MCF 10A (cell line): ENCODE measurements at places on chromosomes 12 and 14. TPM values are rescaled to one million over a fixed set of nuclear protein-coding genes. Genes with fewer than 3 reads are reported as not detected.

DNA sequence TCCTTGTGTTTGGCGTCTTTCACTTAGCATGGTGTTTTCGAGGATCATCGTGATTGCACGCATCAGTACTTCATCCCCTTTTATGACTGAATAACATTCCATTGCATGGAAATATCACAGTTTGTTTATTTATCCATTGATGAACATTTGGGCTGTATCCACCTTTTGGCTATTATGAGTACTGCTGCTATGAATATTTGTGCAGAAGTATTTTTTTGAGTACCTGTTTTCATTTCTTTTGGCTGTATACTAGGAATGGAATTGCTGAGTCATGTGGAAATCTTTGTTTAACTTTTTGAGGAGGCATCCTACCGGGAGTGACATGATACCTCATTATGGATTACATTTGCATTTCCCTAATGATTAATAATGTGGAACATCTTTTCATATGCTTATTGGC lies 66.4 kb downstream of the WNK1 start:
- peak; percentile 16 for DNase-seq

GRCh38 chr12:132413931-132414588 lies 75.9 kb upstream of the FBRSL1 start:
- DNase-seq, result no peak

DNA sequence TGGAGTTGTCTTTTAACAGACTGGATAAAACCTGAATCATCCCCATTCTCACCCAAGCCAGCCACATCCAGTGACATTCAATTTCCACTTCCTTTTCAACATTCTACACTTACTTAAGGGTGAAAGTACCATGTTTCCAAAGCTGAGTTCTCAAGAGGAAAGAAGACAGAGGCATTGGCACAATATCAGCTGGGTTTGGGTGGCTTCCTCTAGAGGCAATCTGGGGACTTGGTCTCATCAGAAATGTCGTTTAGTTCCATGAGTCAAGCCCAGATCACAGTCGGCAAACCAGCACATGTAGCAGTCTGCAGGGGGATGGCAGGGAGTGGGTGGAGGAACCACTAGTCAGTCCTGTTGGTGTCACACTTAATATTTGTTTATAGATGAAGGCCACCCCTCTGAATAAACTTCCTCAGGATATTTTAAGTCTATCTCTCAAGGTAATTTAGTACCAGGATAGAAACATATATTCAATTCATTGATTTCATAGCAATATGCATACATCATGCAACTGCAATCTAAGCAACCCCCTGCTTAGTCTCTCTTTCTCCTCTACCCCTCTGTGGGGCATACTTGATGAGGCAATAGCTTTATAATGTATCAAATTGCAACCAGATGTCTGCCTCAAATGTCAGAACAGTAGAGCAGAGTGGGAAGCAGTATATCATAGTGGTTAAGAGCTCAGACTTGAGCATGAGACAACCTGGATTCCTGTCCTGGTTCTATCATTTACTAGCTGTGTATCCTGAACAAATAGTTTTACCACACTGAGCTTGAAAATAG lies 3.0 kb downstream of the SRRM4 start:
- no peak for DNase-seq

DNA sequence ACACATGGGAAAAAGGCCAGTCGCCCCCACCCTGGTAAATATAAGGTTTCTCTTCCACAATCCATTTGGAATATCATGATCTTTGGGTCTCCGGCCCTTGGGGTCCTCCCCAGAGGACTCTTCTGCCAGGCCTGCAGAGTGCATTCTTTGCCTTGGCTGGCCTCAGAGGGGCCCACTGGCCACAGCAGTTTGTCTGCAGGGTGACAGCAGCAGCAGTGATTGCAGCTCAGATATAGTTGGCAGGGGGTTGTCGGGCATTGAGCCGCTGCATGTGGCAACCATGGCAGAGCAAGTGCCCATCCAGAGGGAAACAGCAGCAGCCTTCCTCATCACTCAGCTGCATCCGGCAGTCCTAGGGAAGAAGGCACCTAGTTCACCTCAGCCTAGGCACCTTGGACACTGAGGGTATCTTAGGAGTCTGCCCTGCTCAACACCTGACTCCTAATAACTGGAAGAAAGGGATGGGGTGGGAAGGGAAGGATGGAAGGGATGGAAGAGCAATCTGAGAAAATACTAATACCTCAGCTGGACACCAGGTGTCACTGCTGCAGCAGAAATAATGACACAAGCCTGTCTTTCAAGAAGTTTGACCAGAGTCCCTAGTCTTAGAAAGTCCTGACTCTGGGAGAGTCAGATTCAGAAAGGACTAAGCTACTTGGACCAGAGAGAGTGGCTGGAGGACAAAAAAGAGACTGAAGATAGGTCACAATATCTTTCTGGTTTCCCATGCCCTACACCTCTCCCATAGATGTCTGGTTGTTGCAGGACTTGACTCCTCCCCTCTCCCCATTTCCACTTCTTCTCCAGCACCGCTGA lies 8.9 kb downstream of the AJUBA start:
- DNase-seq, result peak; percentile 78

DNA sequence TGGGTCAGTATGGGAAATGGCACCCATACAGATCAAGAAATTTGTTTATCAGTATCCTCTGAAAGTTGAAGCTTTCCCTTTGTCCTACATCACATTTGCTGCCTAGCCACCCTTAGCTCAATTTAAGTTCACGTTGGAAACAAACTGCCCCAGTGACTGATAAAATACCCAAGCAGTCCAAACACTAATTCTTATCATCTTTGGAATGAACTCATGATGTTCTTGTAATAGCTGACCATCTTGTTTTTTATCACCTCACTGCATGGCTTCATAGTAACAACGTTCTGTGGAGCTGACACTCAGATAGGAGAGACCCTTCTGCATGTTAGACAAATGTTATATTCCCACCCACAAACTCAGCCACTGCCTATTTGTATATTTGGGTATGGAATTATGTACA lies 93.4 kb downstream of the GPR135 start:
- DNase-seq, result no peak

DNA sequence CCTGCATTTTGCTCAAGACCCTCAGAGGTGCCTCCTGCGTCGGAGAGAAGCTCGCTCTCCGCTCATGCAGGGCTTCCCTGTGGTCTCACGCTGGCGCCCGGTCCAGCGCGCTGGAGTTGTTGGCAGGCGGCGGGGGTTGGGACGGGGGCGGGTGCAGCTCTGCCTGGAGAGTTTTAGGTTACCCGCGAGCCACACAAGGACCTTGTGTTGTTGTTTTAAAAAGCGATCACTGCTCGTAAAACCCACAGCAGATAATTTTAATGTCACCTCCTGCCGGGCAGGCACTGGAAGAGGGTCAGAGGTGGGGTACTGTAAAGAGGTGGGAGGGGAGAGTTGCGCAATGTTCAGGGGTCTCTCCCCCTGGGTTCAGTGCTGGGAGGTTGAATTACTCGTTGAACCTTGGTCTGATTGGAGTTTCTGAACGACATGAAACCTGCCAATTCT lies 850 bp downstream of the SMOC1 start:
- DNase-seq, result peak; percentile 49

The TMEM121 gene
- total RNA-seq, result 0.34 and 0.68 TPM in 2 replicates

DNA sequence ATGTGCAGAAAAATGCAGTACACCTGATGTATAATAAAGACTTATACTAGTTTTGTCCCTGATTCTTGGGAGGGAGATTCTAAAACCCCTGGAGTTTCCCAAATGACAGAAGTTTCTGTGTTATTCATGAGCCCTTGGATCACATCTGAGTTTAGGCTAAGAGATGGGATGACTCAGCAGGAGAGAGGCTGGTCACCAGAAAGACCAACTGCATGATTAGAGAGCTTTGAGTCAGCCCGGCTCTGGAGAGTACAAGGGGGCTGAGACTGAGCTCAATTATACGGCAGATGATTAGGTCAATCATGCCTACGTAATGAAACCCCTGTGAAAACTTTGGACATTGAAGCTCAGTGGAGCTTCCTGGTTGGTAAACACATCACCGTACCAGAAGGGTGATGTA lies 174.2 kb downstream of the SSPN start:
- DNase-seq, result peak; percentile 71

DNA sequence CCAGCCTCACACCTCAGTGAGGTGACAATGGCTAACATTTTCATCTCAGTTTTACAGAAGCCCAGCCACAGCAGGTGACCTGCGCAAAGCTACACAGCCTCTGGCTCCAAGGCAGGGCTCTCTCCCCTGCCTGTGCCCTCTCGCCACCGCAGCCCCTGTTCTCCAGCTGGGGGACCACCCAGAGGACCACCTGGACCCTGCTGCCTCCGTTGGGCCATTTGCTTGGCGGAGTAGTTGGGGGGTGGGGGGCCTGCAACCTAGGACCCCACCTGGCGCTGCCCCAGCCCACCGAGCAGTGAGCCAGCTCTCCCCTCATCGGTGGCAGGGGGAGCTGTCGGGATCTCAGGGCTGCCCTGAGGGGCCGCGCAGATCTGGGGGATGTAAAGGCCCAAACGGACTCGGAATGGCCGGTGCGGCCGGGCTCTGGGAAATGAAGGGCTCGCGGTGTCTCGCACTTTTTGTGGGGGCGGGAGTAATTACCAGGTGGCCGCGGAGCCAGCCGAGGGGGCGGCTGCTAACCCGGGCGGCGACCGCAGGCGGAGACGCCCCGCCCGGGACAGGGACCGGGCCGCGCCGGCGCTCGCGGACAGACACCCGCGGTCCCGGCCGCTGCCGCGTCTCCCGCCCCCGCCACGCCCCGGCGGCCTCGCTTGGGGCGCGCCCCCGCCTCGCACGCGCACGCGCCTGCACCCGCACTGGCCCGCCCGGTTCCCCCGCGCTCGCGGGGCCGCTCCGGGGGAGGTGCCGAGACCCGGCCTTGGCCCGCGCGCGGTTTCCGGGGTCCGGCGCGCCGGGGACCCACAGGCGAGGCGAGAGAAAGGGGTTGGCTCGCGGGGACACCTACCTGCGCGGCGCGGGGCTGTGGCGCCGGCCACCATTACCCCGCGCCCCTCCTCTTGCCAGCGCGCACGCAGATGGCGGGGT lies 8.6 kb upstream of the GPR68 start:
- DNase-seq, result no peak

GRCh38 chr14:78967111-78967809 lies 797.1 kb downstream of the NRXN3 start:
- no peak for DNase-seq

DNA sequence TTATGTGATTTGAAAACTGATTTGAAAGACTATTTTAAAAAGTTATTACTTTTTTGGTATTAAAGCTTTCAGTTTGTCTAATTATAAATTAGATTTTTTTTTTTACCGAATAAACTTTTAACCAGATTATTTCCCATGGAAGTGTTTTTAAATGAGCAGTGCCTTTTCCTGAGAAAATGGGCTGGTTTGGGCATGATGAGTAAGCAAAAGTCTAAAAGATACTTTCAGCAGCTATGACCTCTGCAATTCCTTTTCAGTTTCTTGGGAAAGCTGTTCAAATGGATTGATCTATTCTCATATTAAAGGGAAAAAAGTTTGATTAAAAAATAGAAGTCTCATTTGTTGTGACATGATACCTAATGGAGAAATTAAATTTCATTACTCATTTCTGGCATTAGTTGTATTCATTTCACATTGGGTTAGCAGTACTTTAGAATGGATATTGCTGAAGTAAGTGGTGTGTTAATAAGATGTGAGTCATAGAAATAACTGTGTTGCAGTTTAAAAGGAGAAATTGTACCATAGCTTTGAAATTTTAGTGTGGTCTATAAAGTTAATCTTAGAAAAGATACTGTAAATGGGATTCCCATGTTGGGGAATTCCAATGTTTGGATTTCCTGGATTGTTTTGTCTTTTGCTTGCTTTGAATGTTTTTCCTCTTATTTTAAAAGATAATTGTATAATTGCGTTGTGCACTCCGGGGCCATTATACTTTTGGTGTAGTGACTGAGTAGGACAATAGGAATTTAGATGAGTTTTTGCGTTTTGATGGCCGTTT lies 21.0 kb downstream of the KTN1 start:
- DNase-seq, result peak; percentile 46

GRCh38 chr12:125267114-125267513 lies 201.9 kb downstream of the AACS start:
- DNase-seq, result peak; percentile 53

The R3HDM2 gene
- 53.9 and 64.8 TPM in 2 replicates for total RNA-seq

GRCh38 chr12:14239350-14239934 lies 126.0 kb upstream of the ATF7IP start:
- DNase-seq, result no peak

GRCh38 chr12:65803251-65803650 lies 21.0 kb upstream of the HMGA2 start:
- no peak for DNase-seq

GRCh38 chr14:105335735-105336476 lies 21.4 kb downstream of the PACS2 start:
- DNase-seq, result no peak

GRCh38 chr12:2492236-2492635 lies 302.5 kb upstream of the FKBP4 start:
- no peak for DNase-seq

GRCh38 chr12:2960390-2960956 lies 1.3 kb downstream of the TEAD4 start:
- peak; percentile 40 for DNase-seq

DNA sequence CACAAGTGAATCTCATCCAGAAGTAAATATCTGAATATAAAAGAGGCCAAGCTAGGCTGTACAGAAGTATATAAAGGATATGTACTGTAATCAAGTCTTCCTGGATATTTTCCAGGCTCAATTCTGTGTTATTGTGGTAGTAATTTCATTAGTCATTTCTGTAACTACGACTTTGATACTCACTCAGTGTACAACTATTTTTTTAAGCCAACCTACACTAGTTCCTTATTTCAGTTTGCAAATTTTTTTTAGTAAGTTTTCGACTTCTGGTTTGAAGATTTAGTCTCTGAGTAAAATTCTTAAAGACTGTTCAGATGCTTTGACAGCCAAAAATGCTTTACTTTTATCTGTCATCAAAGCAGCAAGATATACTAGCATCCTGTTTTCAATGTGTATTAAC lies 130.8 kb downstream of the CAPZA3 start:
- DNase-seq, result no peak

- no peak for DNase-seq
These were observed 37.7 kb downstream of the GLT8D2 start for GRCh38 chr12:104012331-104012730.

The CFAP73 gene
- total RNA-seq, result not detected in 2 replicates

DNA sequence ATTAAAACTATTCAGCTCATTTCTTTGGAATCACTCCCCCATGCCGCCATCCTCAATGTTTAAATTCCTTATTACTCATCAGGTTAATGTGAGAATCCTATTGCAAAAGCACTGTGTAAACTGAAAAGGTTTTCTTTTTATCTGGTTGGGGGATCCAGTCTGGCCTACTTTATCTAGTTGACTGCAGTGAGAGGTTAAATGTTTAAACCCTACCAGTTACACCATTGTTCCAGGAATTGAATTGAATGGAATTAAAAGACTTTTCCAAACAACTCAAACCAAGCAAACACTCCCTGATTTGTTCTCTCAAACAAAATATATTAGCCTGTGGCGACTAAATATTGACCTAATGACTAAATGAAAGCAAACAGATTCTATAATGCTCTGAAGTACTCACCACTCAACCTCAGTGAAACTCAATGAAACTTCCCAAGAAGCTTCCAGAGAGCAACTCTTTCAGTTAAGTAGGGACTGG lies 100.5 kb downstream of the VEZT start:
- peak; percentile 58 for DNase-seq
